ENCODE measurements at places on chromosomes 7 and 10.

- no peak for DNase-seq
Measured at GRCh38 chr7:130732980-130733930, 752 bp downstream of the KLF14 start.

GRCh38 chr10:61663466-61663865 lies 737 bp downstream of the CABCOCO1 start:
- DNase-seq: no peak

- DNase-seq: no peak
Measured at GRCh38 chr7:22468609-22469008, 31.4 kb downstream of the STEAP1B start.

DNA sequence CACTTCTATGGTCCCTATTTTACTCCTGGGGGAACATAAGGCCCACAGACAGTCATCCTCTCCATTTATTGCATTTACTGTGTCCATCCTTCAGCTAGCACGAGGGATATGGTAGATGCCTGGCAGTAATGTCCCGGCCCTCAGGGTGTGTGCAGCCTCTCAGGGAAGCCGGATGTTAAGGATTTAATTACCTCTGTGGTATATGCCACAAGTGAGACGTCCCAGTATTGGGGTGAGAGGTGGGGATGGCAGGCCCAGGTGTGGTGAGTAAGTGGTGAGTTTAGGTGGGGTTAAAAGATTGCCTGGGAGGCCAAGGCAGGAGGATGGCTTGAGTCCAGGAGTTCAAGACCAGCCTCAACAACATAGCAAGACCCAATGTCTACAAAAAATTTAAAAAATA lies 144.9 kb downstream of the SH3PXD2A start:
- DNase-seq: no peak

GRCh38 chr10:48523212-48523819 lies 81.6 kb downstream of the ARHGAP22 start:
- DNase-seq: no peak

DNA sequence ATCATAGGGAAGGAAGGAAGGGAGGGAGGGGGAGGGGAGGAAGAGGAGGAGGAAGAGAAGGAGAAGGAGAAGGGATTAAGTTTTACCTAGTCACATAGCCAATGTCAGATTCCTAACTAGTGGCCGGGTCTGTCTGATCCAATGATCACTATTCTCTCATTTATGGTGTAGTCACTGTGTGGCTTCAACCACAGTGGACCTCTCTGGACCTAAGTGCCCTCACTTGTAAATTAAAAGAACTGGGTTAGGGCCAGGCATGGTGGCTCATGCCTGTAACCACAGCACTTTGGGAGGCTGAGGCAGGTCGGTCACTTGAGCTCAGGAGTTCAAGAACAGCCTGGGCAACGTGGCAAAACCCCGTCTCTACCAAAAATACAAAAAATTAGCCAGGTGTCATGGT lies 6.6 kb upstream of the SERPINE1 start:
- DNase-seq: no peak

DNA sequence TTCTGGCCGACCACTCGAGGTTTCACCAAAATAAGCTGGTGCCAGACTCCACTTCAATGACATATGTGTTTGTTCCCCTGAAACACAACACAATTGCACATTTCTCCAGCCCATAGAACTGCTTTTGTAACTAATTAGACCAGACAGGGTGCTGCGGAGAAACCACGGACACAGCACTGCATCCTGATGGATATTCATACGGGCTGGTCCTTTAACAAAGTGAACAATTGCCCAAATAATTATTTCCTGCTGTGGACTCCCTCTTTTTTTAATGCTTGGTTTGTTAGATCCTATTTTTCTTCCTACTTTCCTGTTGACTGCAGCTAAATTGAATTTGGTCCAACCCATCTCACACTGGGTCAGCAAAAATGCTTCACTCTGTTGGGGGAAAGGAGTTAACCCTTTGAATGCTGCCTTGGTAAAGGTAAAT lies 198.6 kb upstream of the BMPER start:
- no peak for DNase-seq

DNA sequence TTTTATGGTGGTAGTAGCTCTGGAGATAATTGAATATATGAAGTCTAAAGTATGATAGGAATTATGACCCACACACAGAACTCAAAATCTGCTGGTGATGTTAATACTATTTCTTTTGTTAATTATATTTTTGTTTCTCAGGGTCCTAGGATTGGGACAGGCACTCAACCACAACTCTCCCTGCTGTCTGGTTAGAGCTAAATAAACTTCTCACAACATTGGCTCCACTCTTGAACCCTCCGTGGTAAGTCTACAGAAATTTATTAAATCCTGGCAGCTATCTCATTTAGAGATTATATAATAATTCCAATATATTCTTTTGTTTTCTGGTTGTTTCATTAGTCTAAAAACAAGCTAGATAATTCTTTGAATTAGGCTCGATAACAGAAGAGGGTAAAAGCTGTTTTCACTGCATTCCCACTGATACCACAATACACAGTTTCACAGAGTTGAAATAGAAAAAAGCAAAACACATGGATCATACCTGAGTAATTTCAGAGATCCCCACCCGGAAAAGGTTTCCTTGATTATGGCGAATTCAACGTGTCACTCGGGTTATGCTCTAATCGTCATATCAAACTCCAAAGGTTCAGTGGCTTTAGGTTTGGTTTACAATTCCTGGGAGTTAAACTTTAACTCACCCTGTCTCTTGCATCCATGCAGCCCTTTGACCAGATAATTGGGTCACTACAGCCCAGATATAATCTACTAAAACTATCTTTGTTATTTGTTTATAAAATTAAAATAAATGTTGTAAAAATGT lies at the start of gene A1CF:
A1CF (minus strand) TSS at position 531 of the 763 bp plus-strand sequence. CDS start 25,687 bp downstream, outside the sequence.
- DNase-seq: no peak

GRCh38 chr10:3424111-3424851 lies 251.7 kb upstream of the PITRM1 start:
- DNase-seq: no peak
